ENCODE measurements at places on chromosomes 1 and 21. TPM values are rescaled to one million over a fixed set of nuclear protein-coding genes. Genes with fewer than 3 reads are reported as not detected.

DNA sequence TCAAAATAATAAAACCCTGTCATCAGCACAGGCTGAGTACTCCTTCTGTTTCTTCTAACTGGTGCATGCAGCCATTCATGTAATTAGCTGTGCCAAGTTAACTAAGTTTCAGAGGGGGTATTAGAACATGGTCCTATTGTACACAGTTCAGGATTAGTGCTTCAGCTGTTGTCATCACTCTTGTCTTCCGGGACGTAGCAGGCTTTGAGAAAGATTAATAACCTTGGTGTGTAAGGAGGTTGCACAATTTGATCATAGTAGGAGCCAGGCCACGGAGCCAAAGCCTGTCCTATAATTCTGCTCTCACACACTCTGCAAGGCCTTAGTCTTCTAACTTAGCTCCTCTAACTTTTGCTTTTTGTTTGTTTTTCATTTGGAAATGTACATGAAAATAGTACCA is 44.7 kb downstream of the PTGFRN start:
- DNase-seq, result no peak

GRCh38 chr21:36773117-36773516 is 74.2 kb downstream of the SIM2 start:
- peak; percentile 85 for DNase-seq

The LEPROT gene
- 21.3 TPM for total RNA-seq

GRCh38 chr1:14794136-14794768 is 195.8 kb downstream of the KAZN start:
- DNase-seq, result no peak

DNA sequence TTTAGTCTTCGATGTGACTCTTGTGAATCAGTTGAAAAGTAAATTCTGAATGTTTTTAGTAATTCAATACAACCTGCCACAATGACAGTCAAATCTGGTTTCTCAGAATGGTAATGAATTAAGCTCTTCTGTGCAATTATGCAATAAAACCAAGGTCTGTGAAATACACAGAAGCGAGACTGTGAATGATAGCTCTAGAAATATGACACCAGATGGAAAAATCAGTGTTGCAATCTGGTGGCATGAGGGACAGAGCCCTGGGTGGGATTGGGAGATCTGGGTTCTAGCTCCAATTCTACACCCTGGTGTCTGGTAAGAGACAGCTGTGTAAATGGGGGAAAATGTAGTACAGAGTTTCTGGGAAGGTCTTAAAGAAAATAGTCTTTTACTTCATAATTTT is 586.4 kb upstream of the ZRANB2 start:
- no peak for DNase-seq

All from Daoy (cell line).